PC-3 (cell line): ENCODE measurements at places on chromosomes 7 and 10.
A peak's percentile ranks its signal among the peaks of the same experiment; 100 is the strongest.

- H3K4me1 ChIP-seq: no peaks in the 10 kb centered on the region
- no peak for DNase-seq
- H3K27ac ChIP-seq: no peak overlapping the region
- H3K27me3 ChIP-seq: no peaks in the 10 kb centered on the region
Observed at GRCh38 chr10:77074104-77074624, 563.4 kb downstream of the KCNMA1 start.

- H3K4me3 ChIP-seq: no peak overlapping the region
- H3K4me1 ChIP-seq: no peaks in the 10 kb centered on the region
- H3K27me3 ChIP-seq: no peaks in the 10 kb centered on the region
- no peak overlapping the region for H3K27ac ChIP-seq
- DNase-seq: no peak
Observed at GRCh38 chr7:139842401-139843210, 13.5 kb downstream of the TBXAS1 start.

- no peak for DNase-seq
- no peaks in the 10 kb centered on the region for H3K36me3 ChIP-seq
- H3K27ac ChIP-seq: no peak overlapping the region
Observed at GRCh38 chr10:29479081-29479925, 155.5 kb downstream of the SVIL start.

DNA sequence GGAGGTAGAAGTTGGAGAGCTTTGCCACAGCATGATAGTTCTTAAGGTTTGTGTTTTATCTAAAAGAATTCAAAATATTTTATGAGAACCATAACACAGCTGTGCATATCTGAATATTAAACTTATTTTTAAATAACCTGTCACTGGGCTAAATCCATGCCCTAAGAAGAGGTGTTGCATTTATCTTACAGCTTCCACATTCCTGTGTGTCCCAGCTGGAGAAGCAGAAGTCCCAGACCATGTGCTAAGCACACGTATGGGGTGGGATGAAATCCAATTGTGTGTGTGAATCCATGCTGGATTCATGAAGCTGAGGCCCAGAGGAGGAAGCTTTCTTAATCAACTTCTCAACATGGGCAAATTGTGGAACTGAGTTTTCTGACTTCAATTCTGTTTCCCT, 121.5 kb downstream of the PKD1L1 start:
- no peak overlapping the region for H3K27ac ChIP-seq
- H3K36me3 ChIP-seq: no peaks in the 10 kb centered on the region
- no peaks in the 10 kb centered on the region for H3K27me3 ChIP-seq

GRCh38 chr10:24370877-24371276, 161.9 kb downstream of the KIAA1217 start:
- H3K4me1 ChIP-seq: no peaks in the 10 kb centered on the region
- no peaks in the 10 kb centered on the region for H3K36me3 ChIP-seq
- DNase-seq: no peak
- H3K27me3 ChIP-seq: no peaks in the 10 kb centered on the region
- no peak overlapping the region for H3K27ac ChIP-seq

- no peaks in the 10 kb centered on the region for H3K36me3 ChIP-seq
- no peaks in the 10 kb centered on the region for H3K4me1 ChIP-seq
- no peak for DNase-seq
Observed at GRCh38 chr10:66095610-66096009, 830.2 kb upstream of the LRRTM3 start.

DNA sequence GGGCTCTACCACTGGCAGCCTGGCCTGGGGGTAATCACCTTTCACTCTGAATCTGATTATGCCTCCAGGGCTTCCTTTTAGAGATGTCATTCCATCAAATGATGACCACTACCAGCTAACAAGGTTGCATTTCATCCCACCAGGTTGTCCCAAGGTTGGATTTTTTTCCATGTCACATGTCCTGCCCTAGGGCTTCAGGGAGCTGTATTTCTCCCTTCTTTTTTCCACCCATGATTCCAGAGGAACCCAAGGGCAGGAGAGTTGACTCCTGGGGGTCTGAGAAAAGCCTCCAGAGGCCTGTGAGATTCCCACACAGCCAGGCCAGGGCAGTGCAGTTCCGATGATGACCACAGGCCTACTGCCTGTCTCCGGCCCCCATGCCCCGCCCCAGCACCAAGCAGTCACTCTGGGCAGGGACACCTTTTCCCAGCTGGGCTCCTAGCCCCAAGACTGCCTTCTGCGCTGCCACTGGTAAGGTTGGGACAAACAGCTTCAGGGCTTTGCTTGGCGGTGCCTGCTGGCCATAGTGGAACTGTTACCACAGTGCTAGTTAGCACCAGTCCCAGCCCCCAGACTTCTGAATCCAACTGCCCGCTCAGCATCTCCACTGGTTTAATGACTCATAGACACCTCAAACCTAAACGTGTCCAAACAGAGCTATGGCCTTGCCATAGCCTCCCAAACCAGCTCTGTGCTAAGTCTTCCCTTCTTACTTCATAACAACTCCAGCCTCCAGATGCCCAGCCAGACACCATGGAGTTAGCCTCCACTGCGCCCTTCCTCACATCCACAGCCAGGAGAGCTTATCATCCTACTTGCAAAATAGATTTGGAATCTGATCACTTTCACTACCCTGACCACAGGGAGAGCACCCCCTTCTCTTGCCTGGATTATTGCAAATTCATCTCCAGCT, 133.7 kb downstream of the ARHGAP22 start:
- no peaks in the 10 kb centered on the region for H3K4me1 ChIP-seq
- H3K27me3 ChIP-seq: no peaks in the 10 kb centered on the region
- H3K4me3 ChIP-seq: no peak overlapping the region

GRCh38 chr7:31494421-31494820, 19.5 kb upstream of the ITPRID1 start:
- H3K4me1 ChIP-seq: peaks cover 11% of the 10 kb centered on the region; the same call in 1 of the 2 replicates
- no peak for DNase-seq
- no peak overlapping the region for H3K4me3 ChIP-seq
- H3K27me3 ChIP-seq: peaks cover 17% of the 10 kb centered on the region
- no peak overlapping the region for H3K27ac ChIP-seq
- no peaks in the 10 kb centered on the region for H3K36me3 ChIP-seq

GRCh38 chr7:43475983-43476382, 106.9 kb upstream of the STK17A start:
- no peaks in the 10 kb centered on the region for H3K27me3 ChIP-seq
- H3K36me3 ChIP-seq: no peaks in the 10 kb centered on the region
- DNase-seq: no peak
- H3K27ac ChIP-seq: no peak overlapping the region
- peaks cover 16% of the 10 kb centered on the region for H3K4me1 ChIP-seq

DNA sequence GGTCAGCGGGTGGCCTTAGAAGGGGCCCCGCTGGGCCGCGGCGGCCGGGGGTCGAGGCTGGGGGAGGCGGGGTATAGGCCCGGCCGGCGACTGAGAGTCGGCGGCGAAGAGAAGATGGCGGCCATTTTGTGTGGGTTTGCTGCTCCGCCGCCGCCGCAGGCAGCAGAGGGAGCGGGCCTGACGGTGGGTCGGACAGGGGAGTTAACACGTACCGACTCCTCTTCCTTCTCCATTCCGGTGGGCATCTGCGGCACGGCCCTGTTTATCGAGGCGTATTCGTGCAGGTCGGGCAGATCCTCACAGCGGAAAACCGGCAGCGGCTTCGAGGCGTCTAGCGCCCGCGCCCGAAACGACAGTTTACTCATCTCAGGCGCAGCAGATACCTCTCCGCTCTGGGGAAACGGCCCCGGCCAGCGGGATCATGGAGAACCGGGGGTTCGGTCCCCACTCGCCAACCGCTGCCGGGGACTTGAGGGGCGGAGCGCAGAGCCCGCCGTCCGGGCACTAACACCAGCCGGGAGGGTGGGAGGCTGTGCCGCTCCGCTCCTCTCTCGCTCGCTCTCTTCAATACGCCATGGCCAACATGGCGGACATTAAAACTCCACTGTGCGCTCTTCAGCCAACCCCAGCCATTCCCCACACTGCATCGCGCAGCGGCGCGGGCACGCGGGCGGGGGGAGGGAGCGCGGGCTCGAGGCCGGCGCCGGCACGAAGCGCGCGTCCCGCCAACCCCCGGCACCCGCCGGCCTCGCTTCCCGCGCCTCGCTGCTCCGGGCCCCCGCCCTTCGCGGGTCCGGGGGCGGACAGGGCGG, at the start of gene EPC1:
Gene EPC1, minus strand, starts transcription at position 608 of the 812 bp plus-strand sequence. Its CDS starts 243 bp downstream, at position 365.
- H3K27ac ChIP-seq: peak within 1 kb of the TSS; percentile 96
- peaks cover 22% of the 10 kb centered on the region for H3K36me3 ChIP-seq
- no peaks in the 10 kb centered on the region for H3K27me3 ChIP-seq
- peak; percentile 98 for DNase-seq
- H3K4me1 ChIP-seq: peaks cover 38% of the 10 kb centered on the region

- no peaks in the 10 kb centered on the region for H3K27me3 ChIP-seq
- DNase-seq: no peak
- no peak overlapping the region for H3K4me3 ChIP-seq
- no peaks in the 10 kb centered on the region for H3K4me1 ChIP-seq
- no peak overlapping the region for H3K27ac ChIP-seq
Observed at GRCh38 chr7:25037325-25037724, 57.3 kb upstream of the OSBPL3 start.

DNA sequence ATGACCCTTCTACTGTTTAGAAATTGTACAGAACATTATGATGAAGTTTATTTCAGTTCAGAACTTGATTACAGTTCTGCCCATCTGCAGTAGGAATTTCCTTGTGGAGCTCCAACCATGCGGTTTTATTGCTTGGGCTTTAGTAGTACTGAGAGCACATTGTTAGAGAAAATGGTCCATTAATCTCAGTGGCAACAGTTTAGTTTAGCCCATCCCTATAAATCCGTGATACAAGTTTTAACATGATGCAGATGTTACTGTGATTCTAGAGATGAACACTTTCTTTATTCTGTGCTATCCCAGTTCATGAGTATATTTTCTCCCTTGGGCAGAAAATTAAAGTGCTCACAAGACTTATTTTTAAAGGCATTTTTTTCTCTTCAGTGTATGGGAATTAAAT, 84.8 kb upstream of the FZD8 start:
- no peak overlapping the region for H3K27ac ChIP-seq
- H3K27me3 ChIP-seq: 0 out of 2 replicates have a peak, but pooled peaks cover 4% of the 10 kb centered on the region
- DNase-seq: no peak
- no peaks in the 10 kb centered on the region for H3K36me3 ChIP-seq

DNA sequence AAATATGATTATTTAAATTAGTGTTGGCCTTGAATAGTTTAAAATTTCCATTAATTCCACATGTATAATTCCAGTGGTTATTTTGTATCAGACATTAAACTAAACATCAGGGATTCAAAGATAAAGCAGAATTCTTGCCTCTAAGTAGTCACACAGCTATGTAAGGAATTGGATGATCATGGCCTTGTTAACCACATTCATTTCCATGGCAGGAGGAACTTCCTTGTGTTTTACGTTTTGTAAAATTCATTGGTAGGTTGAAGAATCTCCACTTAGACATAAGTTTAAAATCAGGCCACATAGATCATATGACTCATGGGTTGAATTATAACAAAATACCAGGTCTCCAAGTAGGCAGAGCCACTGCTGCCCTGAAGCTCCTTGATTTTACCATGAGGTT, 289.7 kb downstream of the PLXDC2 start:
- H3K4me3 ChIP-seq: no peak overlapping the region
- no peak for DNase-seq
- H3K36me3 ChIP-seq: no peaks in the 10 kb centered on the region
- H3K27me3 ChIP-seq: no peaks in the 10 kb centered on the region
- no peak overlapping the region for H3K27ac ChIP-seq

- no peaks in the 10 kb centered on the region for H3K36me3 ChIP-seq
- peak overlapping the region; percentile 95 for H3K27ac ChIP-seq
- H3K27me3 ChIP-seq: no peaks in the 10 kb centered on the region
- H3K4me1 ChIP-seq: peaks cover 37% of the 10 kb centered on the region
Observed at GRCh38 chr7:46033592-46033991, 112.5 kb upstream of the IGFBP3 start.

GRCh38 chr10:93199191-93199751, 125.6 kb downstream of the CYP26A1 start:
- no peaks in the 10 kb centered on the region for H3K36me3 ChIP-seq
- DNase-seq: peak; percentile 29
- peaks cover 8% of the 10 kb centered on the region for H3K4me1 ChIP-seq
- peak overlapping the region; percentile 50; the same call in 1 of the 2 replicates for H3K4me3 ChIP-seq

DNA sequence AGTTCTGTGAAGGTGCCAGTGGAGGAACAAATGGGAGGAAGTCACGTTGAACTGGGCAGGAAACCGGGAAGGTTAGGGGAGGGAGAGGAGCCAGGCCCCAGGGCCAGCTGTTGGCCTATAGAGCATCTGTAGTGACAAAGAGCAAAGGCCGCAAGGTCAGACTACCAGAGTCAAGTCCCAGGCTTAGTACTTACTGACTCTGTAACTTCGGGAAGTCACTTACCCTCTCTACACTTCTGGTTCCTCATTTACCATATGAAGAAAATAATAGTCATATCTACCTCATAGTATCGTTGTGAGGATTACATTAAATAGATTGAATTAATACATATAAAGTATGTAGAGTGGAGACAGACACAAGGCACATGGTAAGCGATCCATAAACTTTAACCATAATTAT, 101.8 kb upstream of the FZD1 start:
- H3K36me3 ChIP-seq: no peaks in the 10 kb centered on the region
- no peaks in the 10 kb centered on the region for H3K27me3 ChIP-seq
- no peak for DNase-seq
- H3K4me1 ChIP-seq: peaks cover 15% of the 10 kb centered on the region
- H3K27ac ChIP-seq: no peak overlapping the region

DNA sequence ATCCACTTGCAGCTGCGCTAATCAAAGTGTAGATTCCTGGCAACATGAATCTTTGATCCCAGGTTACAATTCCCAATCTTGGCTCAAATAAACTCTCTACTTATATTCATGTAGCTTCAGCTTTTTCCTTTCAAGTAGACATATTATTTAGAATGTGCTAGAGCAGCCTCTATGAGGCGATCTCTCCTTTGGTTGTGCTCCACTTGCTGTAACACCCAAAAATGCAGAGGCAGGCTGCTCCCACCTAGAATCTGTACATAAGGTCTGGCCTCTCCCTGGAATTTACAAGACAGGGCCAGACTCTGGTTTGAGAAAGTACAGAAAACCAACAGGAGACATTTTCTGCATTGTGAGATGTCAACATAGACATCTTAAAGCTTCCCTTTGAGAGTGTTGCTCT, 23.1 kb downstream of the ZNF107 start:
- no peaks in the 10 kb centered on the region for H3K27me3 ChIP-seq
- no peaks in the 10 kb centered on the region for H3K4me1 ChIP-seq
- peaks cover 82% of the 10 kb centered on the region for H3K36me3 ChIP-seq
- H3K4me3 ChIP-seq: no peak overlapping the region
- DNase-seq: no peak
- H3K27ac ChIP-seq: no peak overlapping the region
